ENCODE measurements at places on chromosomes 12 and 14.
A peak's percentile ranks its signal among the peaks of the same experiment; 100 is the strongest.

- DNase-seq, result no peak
Measured at GRCh38 chr14:101029668-101030290, 126.3 kb upstream of the RTL1 start.

GRCh38 chr12:5971194-5971850, 26.3 kb upstream of the ANO2 start:
- DNase-seq, result no peak

- DNase-seq, result no peak
Measured at GRCh38 chr12:56261503-56262232, 3.5 kb upstream of the ANKRD52 start.

GRCh38 chr12:104604070-104604994, 147.6 kb downstream of the CHST11 start:
- peak; percentile 18 for DNase-seq

DNA sequence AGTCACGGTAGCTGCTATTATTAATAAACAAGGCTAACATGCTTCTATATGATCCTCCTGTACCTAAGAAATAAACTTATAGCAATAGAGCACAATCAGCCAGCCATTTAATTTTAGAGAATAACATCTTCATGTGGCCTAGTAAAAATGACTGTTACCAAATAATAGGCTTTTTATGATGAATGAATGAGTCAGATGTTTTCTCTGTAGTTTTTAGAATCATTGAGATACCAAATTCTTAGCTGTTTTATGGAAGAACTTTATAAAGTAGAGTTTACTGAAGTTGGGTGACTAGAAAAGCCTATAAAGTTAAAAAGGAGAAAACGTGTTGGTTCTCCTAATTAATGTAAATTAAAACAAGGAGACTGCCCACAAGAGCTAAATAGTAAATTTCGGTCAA, 40.7 kb downstream of the WNK1 start:
- no peak for DNase-seq

- DNase-seq, result no peak
Measured at GRCh38 chr14:69895109-69895508, 15.9 kb downstream of the SMOC1 start.

- DNase-seq, result no peak
Measured at GRCh38 chr14:92750994-92751400, 2.6 kb upstream of the LGMN start.

DNA sequence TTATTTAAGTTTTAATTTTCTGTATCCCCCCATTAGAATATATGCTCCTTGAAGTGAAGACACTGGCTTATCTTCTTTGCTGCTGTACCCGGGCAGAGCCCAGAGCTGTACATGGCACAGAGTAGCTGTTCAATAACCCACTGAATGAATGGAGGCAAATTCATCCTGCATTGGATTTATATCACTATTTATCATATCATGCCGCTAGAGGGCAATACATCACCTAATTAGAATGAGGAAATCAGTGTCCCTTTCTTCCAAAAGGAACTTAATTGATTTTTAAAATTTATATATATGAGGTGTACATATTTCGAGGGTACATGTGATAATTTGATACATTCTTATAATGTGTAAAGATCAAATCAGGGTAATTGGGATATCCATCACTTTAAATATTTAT, 89.2 kb upstream of the TMEM260 start:
- no peak for DNase-seq

GRCh38 chr12:109302770-109303169, 6.3 kb downstream of the FOXN4 start:
- DNase-seq, result no peak

GRCh38 chr12:24045816-24046257, 96.4 kb upstream of the SOX5 start:
- DNase-seq, result no peak

GRCh38 chr12:19095331-19095730, 34.2 kb upstream of the PLEKHA5 start:
- no peak for DNase-seq

DNA sequence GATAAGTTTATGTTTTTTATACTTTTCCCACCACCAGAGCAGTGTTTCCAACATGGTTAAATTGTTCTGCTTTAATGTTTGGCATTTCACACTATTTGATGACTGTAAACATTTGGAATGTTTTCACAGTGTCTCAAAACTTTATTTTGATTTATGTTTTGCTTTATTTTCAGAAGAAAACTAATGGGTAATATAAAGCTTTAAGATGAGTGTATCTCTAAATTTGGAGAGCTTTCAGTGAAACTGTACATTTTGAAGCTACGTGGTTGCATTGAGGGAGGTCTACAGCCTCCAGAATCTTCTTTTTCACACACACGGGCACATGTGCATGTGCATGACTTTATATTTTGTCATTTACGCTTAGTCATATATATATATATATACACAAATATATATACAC, 10.7 kb downstream of the BICD1 start:
- no peak for DNase-seq

GRCh38 chr12:131108177-131108955, 154.7 kb downstream of the ADGRD1 start:
- no peak for DNase-seq

GRCh38 chr12:107318556-107318805, 225.1 kb upstream of the CRY1 start:
- DNase-seq, result no peak

DNA sequence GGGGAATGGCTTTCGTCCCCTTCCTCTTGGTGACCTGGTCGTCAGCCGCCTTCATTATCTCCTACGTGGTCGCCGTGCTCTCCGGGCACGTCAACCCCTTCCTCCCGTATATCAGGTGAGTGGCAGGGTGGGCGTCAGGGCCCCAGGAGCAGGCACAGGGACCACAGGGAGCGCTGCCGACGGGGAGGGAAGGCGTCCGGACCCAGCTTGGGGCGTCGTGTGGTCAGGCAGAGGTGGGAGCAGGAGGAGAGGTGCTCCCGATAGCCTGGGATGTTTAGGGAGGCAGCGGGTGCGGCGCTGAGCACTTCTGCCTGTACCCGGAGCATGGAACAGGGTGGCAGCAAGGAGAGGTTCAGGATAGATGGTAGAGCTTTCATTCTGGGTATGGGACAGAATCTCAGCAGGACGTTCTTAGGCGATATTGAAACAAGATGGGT, 444 bp downstream of the DRAM1 start:
- no peak for DNase-seq

DNA sequence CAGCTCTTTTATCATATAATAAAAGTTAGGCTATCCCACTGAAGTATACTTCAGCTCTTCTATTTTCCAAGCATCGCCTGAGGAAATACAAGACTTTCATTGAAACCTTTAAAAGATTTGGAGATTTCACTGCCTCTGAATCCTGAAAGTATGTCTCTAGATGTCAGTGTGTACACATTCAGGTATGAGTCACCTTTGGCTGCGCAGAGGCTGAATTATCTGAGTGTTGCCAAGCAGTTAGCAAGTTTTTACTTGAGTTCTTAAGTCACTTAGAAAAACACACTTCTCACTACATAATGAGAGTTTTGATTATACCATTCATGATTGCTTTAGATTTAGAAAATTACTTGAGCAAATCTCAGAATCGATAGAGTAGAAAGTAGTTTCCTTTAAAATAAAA, 210.3 kb downstream of the TMTC2 start:
- no peak for DNase-seq

DNA sequence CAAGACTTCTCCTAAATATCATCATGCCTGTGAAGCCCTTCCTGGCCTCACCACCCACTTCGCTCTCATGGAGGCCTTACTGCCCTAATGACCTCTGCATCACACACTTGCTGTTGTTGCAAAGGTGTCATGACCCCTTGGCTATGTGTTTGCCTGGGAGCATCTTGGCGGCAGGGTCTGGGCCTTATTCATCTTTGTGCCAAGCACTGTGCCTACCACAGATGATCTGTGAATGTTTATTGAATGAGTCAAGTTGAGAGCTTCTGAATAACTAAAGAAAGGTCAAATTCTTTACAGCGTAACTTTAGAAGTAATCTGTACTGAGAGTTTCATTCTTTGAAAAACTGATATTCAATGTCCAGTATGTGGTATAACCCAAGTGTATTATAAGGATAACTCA, 113.3 kb downstream of the TTC8 start:
- no peak for DNase-seq

GRCh38 chr12:113548467-113548866, 76.8 kb upstream of the LHX5 start:
- no peak for DNase-seq

DNA sequence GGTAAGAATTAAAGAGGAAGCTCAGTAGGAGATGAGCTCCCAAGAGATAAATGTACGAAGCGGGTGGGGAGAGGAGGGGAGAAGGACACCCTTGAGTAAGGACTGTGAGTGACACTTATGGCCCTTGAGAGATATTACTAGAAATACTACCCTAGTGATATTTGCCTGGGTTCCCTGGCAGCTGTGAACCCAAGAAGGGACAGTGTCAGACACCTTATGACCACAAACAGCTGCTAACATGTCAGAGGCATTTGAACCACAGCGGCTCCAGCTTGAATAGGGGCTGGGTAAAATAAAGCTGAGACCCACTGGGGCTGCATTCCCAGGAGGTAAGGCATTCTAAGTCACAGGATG, 19.6 kb upstream of the SLC6A12 start:
- DNase-seq, result no peak

DNA sequence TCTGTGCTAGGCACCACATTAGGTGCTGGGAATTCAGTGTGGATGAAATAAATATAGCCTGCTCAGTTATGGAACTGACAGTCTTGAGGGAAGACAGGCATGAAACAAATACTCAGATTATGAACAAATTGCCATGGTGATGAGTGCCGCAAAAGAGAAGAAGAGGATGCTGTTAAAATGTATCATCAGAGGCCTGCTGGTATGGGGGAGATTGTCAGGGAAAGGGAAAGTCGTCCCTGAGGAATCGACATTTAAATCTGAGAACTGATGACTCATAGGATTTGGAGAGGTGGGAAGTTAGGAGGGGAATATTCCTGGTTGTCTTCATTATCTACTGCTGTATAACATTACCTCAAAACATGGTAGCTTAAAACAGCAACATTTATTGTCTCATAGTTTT, 42.0 kb downstream of the PPP1R36 start:
- no peak for DNase-seq

DNA sequence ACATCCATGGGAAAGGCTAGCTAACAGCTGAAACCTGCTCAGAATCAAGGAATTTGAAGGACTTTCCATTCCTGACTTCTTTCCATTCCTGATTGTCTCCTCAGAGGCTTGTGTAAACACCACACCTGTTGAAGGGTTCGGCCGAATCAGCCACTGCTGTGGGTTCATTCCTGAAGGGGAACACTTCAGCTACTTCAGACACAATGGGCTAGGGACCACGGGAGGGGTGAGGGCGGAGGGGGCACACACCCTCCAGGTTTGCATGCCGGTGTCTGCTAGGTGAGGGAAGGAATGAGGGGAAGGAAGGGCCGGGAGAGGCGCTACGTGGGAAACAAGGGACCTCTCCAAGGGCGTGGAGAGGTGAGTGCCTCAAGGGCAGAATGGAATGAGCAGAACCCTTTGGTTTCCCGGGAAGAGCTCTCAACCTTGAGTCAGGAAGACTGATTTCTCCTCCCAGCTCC, 1.3 kb downstream of the GPRC5A start:
- DNase-seq, result no peak

- DNase-seq, result no peak
Measured at GRCh38 chr14:38755036-38755435, 348.0 kb downstream of the SEC23A start.

GRCh38 chr12:115370650-115371049, 686.7 kb upstream of the TBX3 start:
- no peak for DNase-seq

GRCh38 chr12:128387811-128388422, 120.9 kb downstream of the TMEM132C start:
- no peak for DNase-seq

Data from T-helper 9 cell (primary cell).